ENCODE measurements at places on chromosomes 6 and 20. TPM values are rescaled to one million over a fixed set of nuclear protein-coding genes. Genes with fewer than 3 reads are reported as not detected.

DNA sequence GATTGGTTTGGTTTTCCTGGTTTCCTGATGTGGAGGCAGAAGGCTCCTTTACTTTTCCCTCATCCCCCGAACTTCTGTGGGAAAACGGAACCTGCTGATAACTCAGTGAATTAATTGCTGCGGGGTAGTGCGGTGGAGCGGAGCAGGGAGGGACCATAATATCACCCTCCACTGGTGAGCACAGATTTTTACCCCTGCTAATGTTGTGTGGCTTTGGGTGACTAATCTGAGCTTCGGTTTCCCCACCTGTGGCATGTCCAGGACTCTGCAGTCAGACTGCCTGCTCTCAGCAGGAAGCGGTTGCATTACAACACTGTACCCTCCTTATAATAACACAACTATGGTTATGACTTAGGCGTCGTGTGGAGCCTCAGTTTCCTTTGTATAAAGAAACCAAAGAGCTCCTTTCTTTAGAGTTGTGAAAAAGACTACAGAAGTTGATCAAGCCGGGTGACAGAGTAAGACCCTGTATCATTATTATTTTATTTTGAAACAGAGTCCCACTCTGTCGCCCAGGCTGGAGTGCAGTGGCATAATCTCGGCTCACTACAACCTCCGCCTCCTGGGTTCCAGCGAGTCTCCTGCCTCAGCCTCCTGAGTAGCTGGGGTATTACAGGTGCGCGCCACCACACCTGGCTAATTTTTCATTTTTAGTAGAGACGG, 2.2 kb upstream of the ID1 start:
- DNase-seq = peak; percentile 51

GRCh38 chr6:37256692-37257319, 766 bp upstream of the TBC1D22B start:
- no peak for DNase-seq

Gene SAMD10
- total RNA-seq = 7.3 TPM

DNA sequence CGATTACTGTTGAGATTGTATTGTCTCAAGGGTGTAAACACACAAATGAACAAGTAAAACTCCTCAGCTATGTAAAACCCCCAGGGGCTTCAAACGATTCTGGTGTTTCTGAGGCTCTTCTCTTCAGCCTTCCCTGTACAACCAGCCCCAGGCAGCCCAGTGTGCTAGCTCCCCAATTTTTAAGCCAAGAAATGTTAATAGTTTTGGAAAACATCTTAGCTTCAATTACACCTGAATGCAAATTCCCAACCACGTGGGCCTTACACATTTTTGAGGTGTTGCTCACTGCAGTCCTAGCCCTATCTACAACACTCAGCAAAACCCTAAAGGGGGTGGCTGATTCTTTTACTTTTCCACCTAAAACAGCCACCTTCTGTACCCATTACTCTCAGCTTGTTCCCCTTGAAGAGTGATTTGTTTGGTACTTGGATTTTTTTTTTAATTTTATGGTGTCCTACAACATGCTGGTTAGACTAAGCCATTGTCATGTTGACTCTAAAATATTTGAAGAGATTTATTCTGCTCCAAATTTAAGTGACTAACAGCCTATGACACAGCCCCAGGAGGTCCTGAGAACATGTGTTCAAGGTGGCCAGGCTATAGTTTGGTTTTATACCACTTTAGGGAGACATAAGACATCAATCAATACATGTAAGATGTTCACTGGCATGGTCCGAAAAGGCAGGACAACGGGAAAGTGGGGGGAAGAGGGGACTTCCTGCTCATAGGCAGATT, 48.7 kb downstream of the ADAT2 start:
- no peak for DNase-seq

Data from CD8-positive, alpha-beta T cell (primary cell).